ENCODE measurements at places on chromosomes 2 and 18. TPM values are rescaled to one million over a fixed set of nuclear protein-coding genes. Genes with fewer than 3 reads are reported as not detected.

- no peak for DNase-seq
Measured at GRCh38 chr2:234158812-234159211, 108.3 kb downstream of the SPP2 start.

DNA sequence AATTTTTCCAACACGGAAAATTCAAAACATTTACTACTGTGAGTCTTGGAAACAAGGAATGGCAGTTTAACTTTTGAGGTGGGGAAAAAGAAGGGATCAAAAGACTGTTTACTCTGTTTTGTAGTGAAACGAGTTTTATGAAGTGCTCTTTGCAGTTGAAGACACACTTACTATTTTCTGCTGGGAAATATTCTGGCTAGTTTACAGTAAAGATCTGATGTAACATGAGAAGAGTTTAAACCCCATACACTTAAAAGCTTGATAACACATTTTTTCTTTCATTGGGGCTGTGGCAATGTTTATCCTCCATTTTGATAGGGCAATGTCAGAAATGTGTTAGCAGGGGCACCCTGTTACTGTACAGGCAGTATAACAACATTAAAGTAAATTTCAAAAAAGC is 124.9 kb upstream of the SMAD7 start:
- DNase-seq: no peak

- DNase-seq: no peak
Measured at GRCh38 chr2:39834426-39834825, 55.4 kb upstream of the THUMPD2 start.

GRCh38 chr18:54824761-54825160 is 3.5 kb upstream of the RAB27B start:
- DNase-seq: no peak

OSR1 gene
- total RNA-seq: 0.44 TPM

DNA sequence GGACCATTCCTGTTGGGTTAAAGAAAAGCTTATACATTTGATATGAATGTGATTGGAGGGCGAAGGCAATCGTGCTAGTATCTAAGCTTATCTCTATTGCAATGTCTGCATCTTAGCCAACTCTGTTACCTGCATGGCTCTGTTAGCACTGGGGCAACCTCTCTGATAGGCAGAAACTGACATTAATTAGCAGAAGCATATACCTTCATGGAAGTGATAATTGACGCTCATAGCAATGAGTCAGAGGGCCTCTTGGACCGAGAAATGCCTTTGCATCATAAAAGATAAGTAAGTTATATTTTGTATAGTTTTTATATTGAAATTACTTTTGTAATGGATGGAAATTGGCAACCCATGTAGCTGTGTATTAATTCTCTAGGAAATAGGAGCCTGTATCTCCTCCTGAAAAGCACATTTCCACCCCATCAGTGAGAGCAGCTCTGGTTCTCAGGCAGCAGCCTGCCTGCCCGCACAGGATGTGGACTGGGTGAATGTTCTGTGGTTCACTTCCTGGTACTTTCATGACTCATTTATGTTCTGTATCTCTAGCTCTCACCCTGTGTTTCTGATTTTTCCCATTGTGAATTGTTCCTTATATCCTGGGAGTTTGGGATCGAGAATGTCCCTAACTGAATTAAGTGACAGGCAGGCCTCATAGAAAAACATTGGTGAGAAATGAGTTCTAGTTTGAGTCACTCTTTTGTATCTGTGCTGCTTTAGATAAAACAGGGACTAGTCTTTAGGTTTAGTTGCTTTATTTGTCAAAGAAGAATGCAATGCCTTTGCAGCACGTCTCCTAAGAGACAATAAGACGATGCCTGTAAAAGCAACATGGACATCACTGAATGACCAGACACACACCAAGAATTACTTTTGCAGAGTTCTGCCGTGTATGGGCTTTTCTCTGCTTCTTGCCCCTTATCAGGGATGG is 344.9 kb downstream of the DCDC2C start:
- no peak for DNase-seq

GRCh38 chr18:10528439-10528838 is 2.6 kb downstream of the NAPG start:
- DNase-seq: no peak

DNA sequence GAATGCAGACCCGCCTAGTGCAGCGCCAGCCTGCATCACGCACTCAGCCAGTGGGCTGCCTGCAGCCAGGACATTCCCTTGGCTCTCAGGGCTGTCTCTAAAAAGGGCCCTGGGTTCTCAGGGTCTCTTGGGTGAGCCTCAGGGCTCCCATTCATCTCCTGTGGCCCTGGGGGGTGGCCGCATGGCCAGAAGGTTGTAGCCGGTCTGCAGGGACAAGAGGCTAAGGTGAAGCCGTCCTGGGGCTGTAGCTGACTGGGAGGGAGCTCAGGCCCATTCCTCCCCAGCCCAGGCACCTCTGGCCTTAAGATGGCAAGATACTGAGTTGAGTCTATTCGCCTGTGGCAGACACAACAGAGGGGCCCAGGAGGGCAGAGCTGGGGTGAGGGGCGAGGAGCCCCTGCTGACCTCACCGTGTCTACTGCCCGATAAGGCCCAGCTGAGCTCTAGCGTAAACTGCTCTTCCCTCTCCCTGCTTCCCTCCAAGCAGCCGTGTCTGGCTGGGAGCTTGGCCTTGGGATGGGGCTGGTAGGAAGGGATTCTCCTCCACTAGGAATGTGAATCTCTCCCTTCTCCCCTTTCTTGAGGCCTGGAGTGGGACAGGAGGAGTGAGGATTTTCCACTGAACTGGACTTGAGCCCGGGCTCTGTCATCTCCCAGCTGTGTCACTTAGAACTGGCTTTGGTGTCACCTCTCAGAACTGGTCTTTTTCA is 37.9 kb downstream of the INHBB start:
- no peak for DNase-seq

DNA sequence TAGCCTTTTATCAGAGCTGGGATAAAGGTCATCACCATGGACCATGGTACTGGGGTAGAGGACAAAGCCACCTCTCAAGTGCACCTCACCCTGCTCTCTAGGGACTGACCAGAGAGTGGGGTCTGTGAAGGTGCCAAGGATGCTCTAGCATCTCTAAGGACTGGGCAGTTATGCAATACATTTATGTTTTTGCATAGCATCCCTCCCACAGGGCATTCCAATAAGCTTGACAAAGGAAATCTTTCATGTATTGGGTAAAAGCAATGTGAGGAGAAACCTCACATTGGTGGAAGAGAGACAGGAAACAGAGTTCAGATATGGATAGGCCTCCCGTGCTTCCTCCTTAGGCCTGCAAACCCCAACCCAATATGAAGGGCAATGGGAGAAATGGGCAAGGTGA is 31.6 kb downstream of the STK39 start:
- DNase-seq: no peak

IL36RN gene
- not detected for total RNA-seq

GRCh38 chr2:174919947-174920595 is 85.1 kb downstream of the CHN1 start:
- no peak for DNase-seq

C2orf80 gene
- total RNA-seq: not detected

DNA sequence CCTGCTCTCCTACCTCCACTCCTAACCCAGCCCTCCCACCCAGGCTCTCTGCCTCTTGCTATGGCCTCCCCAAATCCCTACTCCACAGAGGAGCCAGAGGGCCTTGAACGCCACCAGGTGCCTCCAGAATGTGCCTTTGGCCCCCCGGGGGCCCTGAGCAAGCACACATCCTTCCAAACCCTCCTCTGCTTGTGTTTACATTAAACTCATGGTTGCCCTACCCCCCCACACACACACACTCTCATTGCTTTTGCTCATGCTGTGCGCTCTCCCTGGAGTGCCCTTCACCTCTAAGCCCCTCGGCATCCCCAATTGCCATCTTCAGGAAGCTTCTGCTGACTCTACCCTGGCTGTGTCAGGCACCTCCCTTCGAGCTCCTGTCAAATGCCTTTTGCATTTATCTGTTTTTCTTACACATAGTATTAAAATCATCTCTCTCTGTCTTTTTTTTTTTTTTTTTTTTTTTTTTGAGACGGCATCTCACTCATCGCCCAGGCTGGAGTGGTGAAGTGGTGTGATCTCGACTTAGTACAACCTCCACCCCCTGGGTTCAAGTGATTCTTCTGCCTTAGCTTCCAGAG is 16.3 kb upstream of the TET3 start:
- no peak for DNase-seq

DNA sequence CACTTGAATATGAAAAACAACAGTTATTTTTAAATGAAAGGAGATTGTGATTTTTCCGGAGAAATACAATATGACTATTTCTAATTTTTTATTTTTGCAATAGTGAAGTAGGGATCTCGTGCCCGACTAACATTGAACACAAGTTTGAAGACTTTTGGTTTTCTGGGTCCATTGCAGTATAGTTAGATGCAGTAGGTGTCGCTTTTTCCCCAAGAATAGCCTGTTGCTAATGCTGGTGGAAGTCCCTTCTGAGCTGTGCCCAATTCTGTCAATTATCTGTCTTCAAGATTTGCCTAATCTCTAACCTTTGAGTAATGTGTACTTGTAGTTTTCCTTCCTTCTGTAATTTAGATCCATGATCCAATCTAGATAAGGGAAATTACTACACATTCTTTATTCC is 36.5 kb downstream of the SEMA4F start:
- peak; percentile 69 for DNase-seq

GRCh38 chr2:192137451-192137850 is 57.3 kb downstream of the TMEFF2 start:
- no peak for DNase-seq

DNA sequence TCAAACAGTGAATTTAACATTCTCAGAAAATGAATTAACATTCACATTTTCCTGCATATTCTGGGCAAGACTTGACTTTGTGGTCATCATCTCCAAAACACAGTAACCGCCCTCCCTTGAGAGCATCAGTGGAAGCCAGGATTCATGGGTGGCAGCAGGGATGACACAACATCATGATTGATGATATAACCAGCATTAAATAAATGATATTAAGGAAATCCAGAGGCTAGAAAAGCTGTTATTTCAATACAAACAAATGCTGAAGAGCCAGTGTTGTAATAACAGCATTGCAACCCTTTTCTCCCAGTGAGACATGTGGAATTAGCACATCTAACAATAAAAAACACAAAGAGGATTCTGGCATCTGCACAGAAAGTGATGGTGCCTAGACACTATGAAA is 41.1 kb downstream of the CDC42EP3 start:
- no peak for DNase-seq

GKN2 gene
- total RNA-seq: not detected

DNA sequence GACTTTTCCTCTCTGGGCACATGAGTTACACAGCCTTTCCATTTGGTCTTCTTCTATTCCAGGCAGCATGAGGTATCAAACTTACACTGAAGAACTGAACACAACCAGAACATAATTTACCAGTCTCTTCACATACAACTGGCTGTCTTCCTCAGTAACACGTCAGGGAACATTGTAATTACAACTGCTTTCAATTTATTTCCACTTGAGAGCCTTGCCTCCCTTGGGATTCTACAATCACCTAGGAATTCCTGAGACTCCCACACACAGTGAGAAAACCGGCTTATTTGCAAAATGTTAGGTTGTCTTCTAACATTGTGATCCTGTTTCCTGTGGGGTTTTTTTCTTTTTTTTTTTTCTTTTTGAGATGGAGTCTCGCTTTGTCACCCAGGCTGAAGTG is 149.9 kb downstream of the TMX3 start:
- no peak for DNase-seq

DNA sequence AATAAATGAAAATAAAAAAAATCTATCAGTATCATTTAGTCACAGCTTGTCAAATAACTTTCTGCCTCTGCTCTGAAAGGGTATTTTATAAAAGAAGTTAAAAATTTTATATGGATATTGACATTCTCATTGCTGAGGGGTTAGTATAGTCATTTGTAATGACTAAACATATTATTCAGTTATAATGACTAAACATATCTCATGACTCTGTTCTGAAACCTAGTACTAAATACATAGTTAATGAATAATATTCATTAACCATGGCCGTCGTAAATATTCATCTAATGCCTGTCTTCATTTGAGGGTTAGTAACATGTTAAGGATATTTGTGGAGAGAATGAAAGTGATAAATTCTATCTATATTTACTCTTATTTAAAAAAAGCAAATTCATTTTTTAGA is 69.1 kb upstream of the MAP4K3 start:
- DNase-seq: no peak

INHBB gene
- 0.07 TPM for total RNA-seq

GRCh38 chr2:155825876-155826275 is 506.6 kb downstream of the NR4A2 start:
- DNase-seq: no peak

GRCh38 chr2:174038462-174038861 is 73.3 kb upstream of the SP3 start:
- DNase-seq: no peak

GRCh38 chr2:74816540-74817303 is 17.2 kb upstream of the HK2 start:
- no peak for DNase-seq

DNA sequence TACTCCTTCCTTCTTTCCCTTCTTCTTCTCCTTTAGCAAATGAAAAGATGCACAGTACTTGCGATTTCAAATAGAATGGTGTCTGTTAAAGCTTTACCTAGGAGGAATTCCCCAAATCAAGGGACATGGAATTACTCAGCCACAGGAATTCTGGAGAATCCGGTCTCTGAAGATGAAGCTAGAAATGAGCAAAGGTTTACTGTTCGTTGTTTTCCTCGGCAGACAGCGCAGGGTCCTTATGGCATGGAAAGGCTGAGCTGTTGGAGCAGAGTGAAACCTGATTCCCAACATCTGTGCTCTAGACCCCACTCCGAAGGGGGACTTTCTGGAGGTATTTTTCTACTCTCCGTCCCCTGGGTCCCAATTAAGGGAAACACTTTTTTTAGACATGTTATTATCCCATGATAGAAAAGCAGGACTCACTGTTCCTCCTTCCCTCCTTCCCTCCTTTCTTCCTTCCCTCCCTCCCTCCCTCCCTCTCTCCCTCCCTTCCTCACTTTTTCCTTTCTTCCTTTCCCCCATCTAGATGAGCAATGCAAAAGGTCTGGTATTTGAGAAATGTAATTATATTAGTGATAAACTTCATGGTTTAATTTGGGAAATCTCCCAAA is 47.1 kb downstream of the CDCA7 start:
- DNase-seq: no peak
